ENCODE measurements at places on chromosomes 5 and 9. TPM values are rescaled to one million over a fixed set of nuclear protein-coding genes. Genes with fewer than 3 reads are reported as not detected.

The INSL4 gene
- total RNA-seq = not detected

The DELE1 gene
- total RNA-seq = 79.1 TPM

The CD72 gene
- total RNA-seq = 5.6 TPM

The LTC4S gene
- total RNA-seq = 10.6 TPM

The GLRA1 gene
- not detected for total RNA-seq

The CAPSL gene
- not detected for total RNA-seq

The C7 gene
- total RNA-seq = 385 TPM

The PAPPA gene
- 4.4 TPM for total RNA-seq

The PCDHGA8 gene
- total RNA-seq = 6.4 TPM

The MCIDAS gene
- total RNA-seq = not detected

The PFDN1 gene
- total RNA-seq = 94.8 TPM

The LHX2 gene
- total RNA-seq = not detected

The ACOT12 gene
- not detected for total RNA-seq

The OGN gene
- 11.5 TPM for total RNA-seq

The CXCL14 gene
- total RNA-seq = 62.1 TPM

The PKD2L2 gene
- total RNA-seq = not detected

The IFNA21 gene
- not detected for total RNA-seq

The HTR1A gene
- not detected for total RNA-seq

The CCDC127 gene
- total RNA-seq = 4.2 TPM

The TMEFF1 gene
- not detected for total RNA-seq

The IFNA14 gene
- not detected for total RNA-seq

The GABRA1 gene
- not detected for total RNA-seq
